Mucosa of gallbladder (tissue), 1 donor: ENCODE measurements at places on chromosomes 2 and 18. TPM values are rescaled to one million over a fixed set of nuclear protein-coding genes. Genes with fewer than 3 reads are reported as not detected.

GRCh38 chr2:142174176-142174575, 43.4 kb upstream of the LRP1B start:
- no peak for DNase-seq

- no peak for DNase-seq
Observed at GRCh38 chr2:74503506-74504475, 3.7 kb downstream of the PCGF1 start.

- no peak for DNase-seq
Observed at GRCh38 chr18:57806201-57806977, 3.3 kb upstream of the ATP8B1 start.

- DNase-seq: no peak
Observed at GRCh38 chr2:47724221-47724981, 58.5 kb upstream of the MSH6 start.

DNA sequence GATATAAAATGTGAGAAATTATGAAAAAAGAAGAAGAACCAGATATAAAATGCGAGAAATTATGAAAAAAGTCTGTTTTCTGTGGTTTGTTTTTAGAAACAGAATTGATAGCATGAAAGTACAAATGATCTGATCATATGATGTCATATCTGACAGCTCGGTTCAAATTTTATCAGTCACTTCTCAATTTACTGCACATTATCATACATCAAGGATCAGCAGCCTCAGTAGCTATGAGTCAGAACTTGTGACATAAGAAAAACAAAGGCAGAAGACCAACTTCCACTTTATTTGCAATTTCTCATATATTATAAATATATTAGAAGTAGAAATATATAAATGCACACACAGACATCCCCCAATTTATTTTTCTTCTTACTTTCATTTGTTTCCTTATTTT, 634.0 kb downstream of the LRP1B start:
- DNase-seq: no peak

GRCh38 chr2:3899536-3900155, 196.3 kb downstream of the DCDC2C start:
- DNase-seq: no peak

DNA sequence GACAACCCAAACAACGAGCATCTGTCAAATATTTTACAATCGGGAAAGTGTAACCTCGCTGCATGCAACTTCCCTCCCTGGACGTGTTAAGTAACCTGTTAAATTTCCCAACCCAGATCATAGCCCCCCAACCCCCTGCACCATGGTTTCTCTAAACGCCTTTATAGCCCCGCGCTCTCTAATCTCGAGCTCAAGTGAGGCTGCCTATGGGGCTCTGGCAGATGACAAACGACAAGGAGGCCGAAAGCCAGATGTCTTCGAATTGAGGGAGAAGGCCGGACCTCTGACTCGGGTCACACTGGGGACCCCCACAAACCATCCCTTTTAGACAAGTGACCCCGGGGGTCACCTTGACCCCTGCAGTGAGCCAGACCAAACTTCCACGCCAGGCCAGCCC, 526 bp downstream of the COX7A2L start:
- no peak for DNase-seq

GRCh38 chr2:200255549-200255948, 50.9 kb upstream of the SPATS2L start:
- DNase-seq: no peak

GRCh38 chr18:24741965-24742724, 281.7 kb downstream of the HRH4 start:
- DNase-seq: no peak

- no peak for DNase-seq
Observed at GRCh38 chr2:47964722-47965434, 58.6 kb upstream of the FBXO11 start.

GRCh38 chr2:20877960-20878359, 55.1 kb upstream of the LDAH start:
- DNase-seq: no peak

- DNase-seq: peak; percentile 30
Observed at GRCh38 chr2:86393521-86394491, 47.4 kb upstream of the KDM3A start.

- DNase-seq: no peak
Observed at GRCh38 chr2:67272195-67272594, 124.9 kb upstream of the ETAA1 start.

DNA sequence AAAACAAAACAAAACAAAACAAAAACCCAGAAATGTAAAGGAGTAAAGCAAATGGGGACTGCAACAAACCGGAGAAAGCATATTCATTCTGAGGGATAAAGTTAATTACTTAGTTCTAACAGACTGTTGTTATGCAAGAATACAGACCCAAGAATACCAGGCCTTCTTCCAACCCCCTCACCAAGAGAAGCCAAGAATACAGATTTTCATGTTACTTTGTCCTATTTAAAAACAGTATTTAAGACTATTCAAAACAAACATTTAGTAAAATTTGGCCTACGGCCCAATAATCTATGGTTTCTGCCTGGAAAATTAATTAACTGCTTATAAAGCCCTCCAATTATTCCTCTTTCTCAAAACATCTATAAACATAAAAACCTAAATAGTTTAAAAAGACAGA, 91.4 kb downstream of the USP34 start:
- DNase-seq: no peak

GRCh38 chr2:195049372-195050031, 607.5 kb upstream of the SLC39A10 start:
- no peak for DNase-seq

GRCh38 chr2:75790814-75791467, 80.2 kb upstream of the GCFC2 start:
- no peak for DNase-seq

GRCh38 chr2:111626865-111627163, 257.2 kb downstream of the ANAPC1 start:
- no peak for DNase-seq

DNA sequence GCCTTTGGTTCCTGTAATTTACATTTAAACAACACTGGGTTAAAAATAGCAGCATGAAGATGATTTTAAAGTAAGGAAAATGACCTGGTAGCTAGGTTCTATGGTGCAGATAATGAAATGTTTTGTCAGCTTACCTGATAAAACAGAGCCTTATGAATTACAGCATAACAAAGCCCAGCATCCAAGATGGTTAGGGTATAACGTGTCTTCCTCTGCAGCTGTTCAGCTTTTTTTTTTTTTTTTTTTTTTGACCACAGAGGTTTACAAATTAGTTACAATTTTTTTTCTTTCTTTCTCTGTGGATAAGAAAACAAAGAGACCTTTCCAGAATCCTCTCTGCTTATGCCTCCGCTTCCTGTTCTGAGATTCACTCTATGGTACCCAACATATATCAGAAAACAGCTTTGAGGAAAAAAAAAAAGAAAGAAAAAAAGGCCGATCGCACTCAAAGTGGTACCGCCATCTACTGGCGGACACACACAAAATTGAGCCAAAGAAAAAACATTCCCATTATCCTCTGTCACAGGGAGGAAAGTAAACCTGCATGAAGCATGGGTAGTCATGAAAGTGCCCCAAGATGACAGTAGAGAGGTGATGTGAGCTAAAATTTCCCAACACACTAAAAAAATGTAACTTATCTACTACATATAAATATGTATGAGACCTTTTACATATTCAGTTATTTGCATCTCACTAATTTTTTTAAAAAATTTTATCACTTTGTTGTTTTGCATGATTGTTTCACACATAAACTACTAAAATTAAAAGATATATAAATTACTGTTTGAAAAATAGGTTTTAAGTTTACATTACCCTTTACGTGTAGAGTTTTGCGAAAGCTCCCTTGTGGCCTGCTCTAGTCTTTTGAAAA, at the start of gene SCN3A:
SCN3A (minus strand) TSS at position 362 of the 871 bp plus-strand sequence. CDS start 27,656 bp downstream, outside the sequence.
- peak; percentile 23 for DNase-seq

DNA sequence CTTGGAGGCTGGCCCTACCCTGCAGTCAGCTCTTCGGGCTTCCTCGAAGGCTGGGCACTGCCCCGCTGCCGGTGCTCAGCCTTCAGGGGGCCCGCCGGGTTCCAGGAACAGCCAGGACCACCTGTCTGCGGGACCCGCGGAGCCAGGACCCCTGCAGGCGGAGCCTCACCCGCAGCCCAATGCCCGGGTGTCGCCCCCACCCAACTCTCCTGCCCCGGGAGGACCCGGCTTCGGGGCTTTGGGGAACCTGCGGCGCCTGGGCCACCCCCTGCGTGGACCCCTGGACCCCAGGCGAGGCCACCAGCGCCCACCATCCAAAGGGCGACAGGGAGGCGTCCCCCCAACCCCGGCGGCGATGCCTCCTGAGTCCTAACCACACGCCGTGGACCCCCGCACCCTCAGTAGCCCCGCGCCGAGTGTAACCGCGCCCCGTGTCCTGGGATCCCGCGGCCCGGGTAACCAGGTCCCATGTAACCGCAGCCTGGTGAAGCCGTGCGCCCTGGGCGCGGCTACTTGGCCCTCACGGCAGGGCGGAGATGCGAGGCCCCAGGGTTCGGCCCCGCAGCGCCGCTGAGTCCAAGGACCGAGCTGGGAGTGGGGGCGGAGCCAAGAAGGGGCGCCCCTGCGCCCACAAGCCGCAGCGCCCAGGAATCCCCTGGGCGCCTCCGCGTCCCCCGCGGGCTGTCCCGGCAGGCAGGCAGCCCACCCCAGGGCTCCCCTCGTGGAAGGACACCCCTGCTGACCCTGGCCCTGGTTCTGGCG, 11.0 kb upstream of the UBE2F start:
- no peak for DNase-seq

GRCh38 chr18:37336568-37337285, 228.9 kb downstream of the CELF4 start:
- no peak for DNase-seq

GRCh38 chr18:1522249-1522615, 617.6 kb downstream of the ADCYAP1 start:
- DNase-seq: no peak

GRCh38 chr2:28616396-28616999, 120.6 kb downstream of the PLB1 start:
- DNase-seq: no peak

GRCh38 chr18:30988440-30988839, 54.1 kb downstream of the DSC3 start:
- DNase-seq: no peak

Gene ACKR3
- 12.0 TPM for total RNA-seq

Gene ACVR1C
- 0.58 TPM for total RNA-seq

Gene ANKRD62
- not detected for total RNA-seq

Gene RAB17
- 64.8 TPM for total RNA-seq

Gene UGT1A5
- 2.0 TPM for total RNA-seq

Gene RBFA
- total RNA-seq: 17.7 TPM

Gene NTSR2
- not detected for total RNA-seq

Gene IL18RAP
- 1.6 TPM for total RNA-seq

Gene SLC14A1
- 96.9 TPM for total RNA-seq

Gene ZNF521
- total RNA-seq: 14.6 TPM

Gene CNDP2
- 389 TPM for total RNA-seq

Gene ITM2C
- total RNA-seq: 195 TPM

Gene ALKAL2
- 69.5 TPM for total RNA-seq
